Smooth muscle cell of bladder (primary cell): ENCODE measurements at places on chromosomes 11 and 22. TPM values are rescaled to one million over a fixed set of nuclear protein-coding genes. Genes with fewer than 3 reads are reported as not detected.

GSTT2 gene
- 0.09 and 0.14 TPM in 2 replicates for total RNA-seq

MMP10 gene
- total RNA-seq, result 1.2 and 6.1 TPM in 2 replicates

TSPAN18 gene
- total RNA-seq, result 0.28 TPM in 1 of 2 replicates, not detected in the other

LUZP2 gene
- total RNA-seq, result 0.09 and 0.14 TPM in 2 replicates

CARD18 gene
- total RNA-seq, result not detected in 2 replicates

C22orf39 gene
- 19.9 and 23.1 TPM in 2 replicates for total RNA-seq

MICAL3 gene
- 11.0 and 15.5 TPM in 2 replicates for total RNA-seq

HORMAD2 gene
- total RNA-seq, result under 0.01 TPM in 1 of 2 replicates, not detected in the other

CD3G gene
- not detected in 2 replicates for total RNA-seq

OSM gene
- not detected in 2 replicates for total RNA-seq

CHRM4 gene
- not detected in 2 replicates for total RNA-seq

RPS6KB2 gene
- total RNA-seq, result 38.9 and 52.1 TPM in 2 replicates

FJX1 gene
- total RNA-seq, result 7.3 and 10.4 TPM in 2 replicates

PANX3 gene
- total RNA-seq, result not detected in 2 replicates

RIC3 gene
- total RNA-seq, result not detected in 2 replicates

SNX32 gene
- 0.65 and 1.3 TPM in 2 replicates for total RNA-seq

SPDYC gene
- total RNA-seq, result not detected in 2 replicates

PTGDR2 gene
- total RNA-seq, result 0.28 TPM in 1 of 2 replicates, not detected in the other

FOSL1 gene
- 2.6 and 4.4 TPM in 2 replicates for total RNA-seq

DRAP1 gene
- total RNA-seq, result 245 and 284 TPM in 2 replicates

SOX6 gene
- total RNA-seq, result 0.18 and 1.00 TPM in 2 replicates

OR52B6 gene
- not detected in 2 replicates for total RNA-seq

LZTR1 gene
- total RNA-seq, result 38.7 and 54.8 TPM in 2 replicates

ACRV1 gene
- total RNA-seq, result not detected in 2 replicates

OR51B2 gene
- 0.18 TPM in 1 of 2 replicates, not detected in the other for total RNA-seq

ART1 gene
- total RNA-seq, result not detected in 2 replicates

ZPR1 gene
- total RNA-seq, result 29.4 and 37.6 TPM in 2 replicates

PKNOX2 gene
- total RNA-seq, result 0.92 and 1.4 TPM in 2 replicates

HTR3B gene
- not detected in 2 replicates for total RNA-seq

OR8B12 gene
- not detected in 2 replicates for total RNA-seq

GAB4 gene
- not detected in 2 replicates for total RNA-seq

PKP3 gene
- 1.3 and 1.6 TPM in 2 replicates for total RNA-seq

OR51E1 gene
- 0.09 TPM in 1 of 2 replicates, not detected in the other for total RNA-seq

KRTAP5-1 gene
- not detected in 2 replicates for total RNA-seq

HARBI1 gene
- 5.0 and 6.6 TPM in 2 replicates for total RNA-seq

OR8D1 gene
- total RNA-seq, result not detected in 2 replicates

LAYN gene
- 38.3 and 60.4 TPM in 2 replicates for total RNA-seq

MUC5AC gene
- not detected in 2 replicates for total RNA-seq

PYGM gene
- 0.57 and 3.1 TPM in 2 replicates for total RNA-seq

CLDN5 gene
- total RNA-seq, result 0.28 and 2.5 TPM in 2 replicates

CARD10 gene
- total RNA-seq, result 1.1 and 1.5 TPM in 2 replicates

OR56A1 gene
- not detected in 2 replicates for total RNA-seq

KCNQ1OT1 gene
- total RNA-seq, result 4.0 and 4.9 TPM in 2 replicates

TCN1 gene
- not detected in 2 replicates for total RNA-seq

FAM181B gene
- total RNA-seq, result under 0.01 TPM in 1 of 2 replicates, not detected in the other

APOA1 gene
- 1.4 TPM in 1 of 2 replicates, not detected in the other for total RNA-seq

C1QTNF5 gene
- 17.5 and 34.5 TPM in 2 replicates for total RNA-seq

OR8G1 gene
- total RNA-seq, result not detected in 2 replicates
